ENCODE measurements at places on chromosomes 2 and 18. TPM values are rescaled to one million over a fixed set of nuclear protein-coding genes. Genes with fewer than 3 reads are reported as not detected.

GRCh38 chr2:96912346-96913116, 42.7 kb upstream of the SEMA4C start:
- no peak for DNase-seq

DNA sequence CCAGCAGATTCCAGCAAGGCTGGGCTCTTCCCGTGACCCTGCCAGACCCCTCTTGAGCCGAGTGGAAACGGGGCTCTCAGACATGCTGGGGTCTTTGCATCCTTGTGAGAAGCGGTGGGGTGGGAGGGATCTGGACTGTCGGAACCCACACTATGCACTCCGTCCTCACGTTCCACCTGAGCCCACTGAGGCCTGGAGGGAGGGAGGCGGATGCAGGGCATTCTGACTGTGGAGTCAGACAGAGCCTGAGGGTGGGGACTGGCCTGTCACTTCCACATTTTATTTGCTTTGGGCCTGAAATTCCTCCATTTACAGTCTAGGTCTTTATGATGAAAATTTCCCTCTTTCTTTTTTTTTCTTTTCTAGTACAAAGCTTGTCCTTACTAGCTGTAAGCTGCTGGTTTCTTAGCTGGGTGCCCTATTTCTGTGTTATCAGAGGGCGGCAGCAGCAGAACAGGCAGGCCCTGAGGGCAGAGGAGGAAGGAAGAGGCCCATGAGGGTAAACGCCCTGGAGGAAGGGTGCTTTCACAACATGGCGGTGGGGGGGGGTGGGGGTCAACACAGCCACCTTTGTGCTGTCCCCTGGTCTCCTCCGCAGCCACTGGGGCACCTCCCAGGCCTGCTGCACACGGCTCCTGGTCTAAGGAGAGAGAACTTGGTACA, 373.5 kb upstream of the MYT1L start:
- no peak for DNase-seq

- no peak for DNase-seq
Observed at GRCh38 chr18:37559194-37559593, 6.4 kb downstream of the CELF4 start.

DNA sequence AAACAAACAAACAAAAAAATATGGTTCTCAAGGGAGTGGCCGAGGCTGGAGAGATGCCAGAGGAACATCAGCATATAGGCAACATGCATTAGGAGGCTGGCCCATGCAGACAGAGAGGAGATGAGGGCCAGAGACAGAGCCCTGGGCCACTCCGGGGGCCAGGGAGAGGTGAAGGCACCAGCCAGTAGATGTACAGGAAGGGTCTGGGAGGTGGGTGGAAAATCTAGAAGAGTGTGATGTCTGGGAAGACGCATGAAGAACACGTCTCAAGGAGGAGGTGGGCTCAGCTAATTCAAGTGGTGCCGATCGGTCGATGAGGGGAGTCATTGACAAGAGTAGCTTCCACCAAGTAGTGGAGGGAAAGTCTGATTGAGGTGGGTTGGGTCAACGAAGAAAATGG, 79.9 kb downstream of the ZCCHC2 start:
- no peak for DNase-seq

Gene PKDCC
- 36.9 TPM for total RNA-seq

Gene GULP1
- 14.3 TPM for total RNA-seq
